HFF-Myc (cell line): ENCODE measurements at places on chromosomes 2 and 18.
A peak's percentile ranks its signal among the peaks of the same experiment; 100 is the strongest.

- no peak for DNase-seq
These were observed 566.6 kb upstream of the DSEL start for GRCh38 chr18:68083131-68083530.

- no peak for DNase-seq
These were observed 6.2 kb downstream of the PRKD3 start for GRCh38 chr2:37318401-37318800.

- DNase-seq: no peak
These were observed 424.0 kb downstream of the DSC3 start for GRCh38 chr18:30618567-30618966.

- no peak for DNase-seq
These were observed 11.3 kb upstream of the AGXT start for GRCh38 chr2:240857039-240858008.

DNA sequence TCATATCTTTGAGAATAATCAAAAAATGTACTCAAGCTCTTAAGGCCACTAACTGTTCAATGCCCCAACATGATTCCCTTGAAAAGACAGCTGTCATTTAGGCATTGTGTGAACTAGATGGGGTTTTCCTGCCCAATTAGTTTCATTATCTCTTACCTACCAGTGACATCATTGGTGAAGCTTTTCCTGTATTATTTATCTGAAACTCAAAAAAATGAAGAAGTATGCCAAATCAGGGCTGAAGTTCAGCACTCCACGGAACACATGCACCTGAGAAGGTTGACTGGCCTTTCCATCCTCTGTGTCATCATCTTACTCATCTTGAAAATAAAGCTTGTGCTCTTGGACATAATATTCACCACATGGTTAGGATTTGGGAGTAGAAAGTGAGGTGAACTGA, 126.4 kb downstream of the TXNL1 start:
- DNase-seq: no peak

GRCh38 chr18:58721566-58722239, 50.4 kb downstream of the MALT1 start:
- no peak for DNase-seq

DNA sequence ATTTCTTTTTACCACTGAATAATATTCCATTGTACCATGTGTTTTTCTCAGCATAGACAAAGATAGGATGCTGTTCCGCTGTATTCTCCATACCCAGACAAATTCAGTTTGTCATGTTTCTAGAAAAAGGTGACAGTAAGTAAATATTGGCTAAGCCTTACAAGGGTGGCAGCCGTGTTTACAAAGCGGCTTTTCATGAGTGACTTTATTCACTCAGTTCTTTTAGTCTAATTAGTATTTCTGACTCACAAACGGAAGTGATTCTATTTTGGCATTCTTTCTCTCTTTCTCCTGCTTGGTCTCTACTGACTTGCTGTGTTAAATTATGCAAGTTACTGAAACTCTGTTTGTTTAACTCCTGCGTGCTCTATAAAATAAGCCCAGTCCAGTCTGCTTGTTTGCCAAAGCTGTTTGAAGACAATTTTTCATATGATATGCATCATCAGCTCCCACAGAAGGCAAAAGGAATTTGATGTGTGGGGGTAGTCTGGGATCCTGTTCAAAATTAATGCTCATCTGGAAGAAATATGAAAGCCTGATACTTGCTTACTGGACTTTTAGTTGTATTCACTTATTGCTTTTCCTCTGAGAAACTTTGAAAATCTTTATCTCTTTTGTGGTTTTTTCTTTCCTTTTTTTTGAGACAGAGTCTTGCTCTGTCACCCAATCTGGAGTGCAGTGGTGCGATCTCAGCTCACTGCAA, 2.3 kb upstream of the PLEKHH2 start:
- DNase-seq: peak; percentile 82

DNA sequence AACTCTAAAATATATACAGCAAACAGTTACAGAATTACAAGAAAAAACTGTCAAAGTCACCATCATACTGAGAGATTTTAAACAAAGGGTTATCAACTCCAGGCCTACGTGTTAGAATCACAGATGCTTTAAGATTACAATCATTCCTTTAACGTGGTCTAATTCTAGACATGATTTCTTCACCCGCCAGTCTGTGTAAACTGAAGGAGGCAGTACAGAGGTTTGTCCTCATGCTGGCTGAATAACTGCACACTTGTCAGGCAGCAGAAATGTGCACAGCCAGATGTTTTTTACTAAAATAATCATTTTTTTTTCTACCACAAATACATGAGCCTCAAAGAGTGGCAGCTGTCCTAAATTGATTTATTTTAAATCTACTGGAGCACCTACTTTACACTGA, 15.5 kb upstream of the NEURL3 start:
- no peak for DNase-seq

GRCh38 chr18:10368456-10369453, 85.7 kb upstream of the APCDD1 start:
- no peak for DNase-seq

DNA sequence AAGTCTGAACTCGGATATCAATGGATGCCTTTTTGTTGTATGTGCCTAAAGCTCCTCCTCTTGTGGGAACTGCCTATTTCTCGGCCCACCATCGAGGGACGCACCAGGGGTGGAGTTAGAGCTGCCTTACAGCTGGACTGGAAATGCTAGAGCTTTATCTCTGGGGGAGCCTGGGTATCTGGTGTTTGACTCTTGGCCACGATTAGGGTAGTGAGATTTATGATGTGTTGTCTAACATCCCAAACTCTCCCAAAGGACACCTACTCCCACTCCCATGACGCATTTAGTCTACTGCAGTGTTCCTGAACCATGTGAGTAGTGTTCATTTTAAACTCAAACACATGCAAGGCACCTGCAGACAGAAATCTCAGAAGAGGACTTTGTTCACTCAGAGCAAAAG, 594.8 kb downstream of the METTL4 start:
- DNase-seq: no peak

DNA sequence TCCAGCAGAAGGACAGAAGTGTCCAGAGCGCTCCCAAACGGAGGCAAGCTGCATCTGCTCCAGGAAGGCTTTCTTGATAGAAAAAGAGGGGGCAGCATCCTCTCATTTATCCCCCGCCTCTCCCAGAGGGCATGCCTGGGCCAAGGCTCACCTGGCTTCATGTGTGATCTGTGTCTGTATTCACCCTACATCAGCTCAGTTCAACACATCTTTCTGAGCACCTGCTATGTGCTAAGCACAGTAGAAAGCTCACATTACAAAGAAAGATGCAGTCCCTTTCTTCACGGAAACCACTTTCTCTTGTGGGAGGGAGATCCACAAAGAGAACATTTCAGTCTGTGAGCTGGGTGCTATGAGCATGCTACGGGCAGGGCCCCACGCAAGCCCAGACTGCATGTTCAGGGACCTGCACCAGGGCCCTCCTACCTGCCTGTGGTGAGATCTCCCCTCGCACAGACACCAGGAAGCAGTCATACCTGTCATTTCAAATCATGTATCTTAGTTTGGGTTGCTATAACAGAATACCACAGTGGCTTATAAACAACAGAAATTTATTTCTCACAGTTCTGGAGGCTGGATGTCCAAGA, 90.7 kb downstream of the PDCL3 start:
- DNase-seq: no peak

DNA sequence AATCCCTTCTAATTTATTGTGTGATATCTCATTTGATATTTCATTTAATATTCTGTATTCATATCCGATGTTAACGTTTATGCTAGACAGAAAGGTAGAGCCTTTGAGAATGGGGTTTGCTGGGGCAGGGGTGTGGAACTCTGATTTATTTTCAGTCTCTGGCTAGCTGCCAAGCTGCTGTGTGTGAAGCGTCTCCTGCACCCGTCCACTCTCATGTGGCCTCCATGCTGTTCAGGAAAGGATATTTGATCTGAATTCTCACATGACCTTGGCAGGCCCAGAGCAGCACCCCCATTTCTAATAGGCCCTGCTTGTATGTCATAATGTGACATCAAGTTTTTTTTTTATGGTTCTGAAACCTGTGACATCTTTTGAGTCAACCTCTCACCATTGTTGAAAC, 1.6 kb downstream of the IL1R1 start:
- DNase-seq: no peak

GRCh38 chr2:42102591-42103450, 55.0 kb downstream of the PKDCC start:
- no peak for DNase-seq

GRCh38 chr2:203853271-203853670, 14.3 kb upstream of the CTLA4 start:
- no peak for DNase-seq

DNA sequence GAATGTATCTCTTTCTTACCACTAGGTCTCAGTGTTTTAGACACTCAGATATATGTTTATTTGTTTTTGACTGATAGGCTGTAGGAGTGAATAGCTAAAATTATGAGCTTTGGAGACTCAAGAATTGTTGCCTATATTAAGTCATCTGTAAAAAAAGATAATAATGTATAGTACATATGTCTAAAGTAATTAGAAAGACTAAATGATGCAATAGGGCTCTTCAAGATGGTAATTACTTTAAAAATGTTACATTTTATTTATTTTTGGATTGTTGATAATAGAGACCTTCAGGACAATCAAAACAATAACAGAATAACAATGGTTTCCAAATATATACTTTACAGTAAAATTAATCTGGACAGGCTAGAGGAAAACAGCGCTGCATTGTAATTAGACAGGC, 19.9 kb upstream of the SCN7A start:
- DNase-seq: no peak

DNA sequence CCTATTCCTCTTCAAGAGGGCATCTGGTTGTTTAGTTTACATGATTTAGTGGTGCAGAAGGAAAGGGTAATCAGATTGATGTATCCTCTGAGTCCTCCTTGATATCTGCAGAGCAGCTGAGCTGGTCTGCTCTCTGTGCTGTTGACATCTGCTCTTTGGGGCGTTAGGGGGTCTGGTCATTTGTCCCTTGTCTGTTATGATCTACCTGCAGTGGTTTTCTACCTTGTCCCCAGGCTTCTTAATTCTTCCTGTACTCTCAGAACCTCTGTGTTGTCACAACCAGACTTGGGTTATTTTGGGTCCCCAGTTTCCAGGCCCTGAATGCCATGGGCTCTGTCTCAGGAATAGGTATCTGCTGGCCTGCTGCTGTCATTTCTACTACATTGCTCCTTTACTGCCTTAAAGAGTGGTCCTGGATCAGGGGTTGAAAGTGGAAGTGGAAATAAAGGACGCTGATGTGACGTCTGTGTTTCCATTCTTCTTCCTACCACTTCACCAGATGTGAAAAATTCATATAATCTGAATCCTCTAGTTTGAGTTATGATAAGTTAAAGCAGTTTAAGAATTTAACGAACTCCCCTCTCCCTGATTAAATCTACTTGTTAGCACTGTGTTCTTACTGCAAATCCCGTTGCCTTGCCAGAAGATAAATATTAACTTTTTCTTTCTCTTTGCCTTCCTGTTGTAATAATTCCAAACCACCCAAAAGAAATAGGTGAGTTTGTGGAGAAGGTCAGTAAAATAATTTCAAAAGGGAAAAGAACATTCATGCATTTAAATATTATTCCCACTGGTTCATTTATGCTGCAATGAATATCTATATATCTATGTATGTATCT, 16.6 kb upstream of the CPS1 start:
- DNase-seq: no peak

GRCh38 chr2:213420828-213421385, 136.6 kb downstream of the SPAG16 start:
- DNase-seq: no peak

DNA sequence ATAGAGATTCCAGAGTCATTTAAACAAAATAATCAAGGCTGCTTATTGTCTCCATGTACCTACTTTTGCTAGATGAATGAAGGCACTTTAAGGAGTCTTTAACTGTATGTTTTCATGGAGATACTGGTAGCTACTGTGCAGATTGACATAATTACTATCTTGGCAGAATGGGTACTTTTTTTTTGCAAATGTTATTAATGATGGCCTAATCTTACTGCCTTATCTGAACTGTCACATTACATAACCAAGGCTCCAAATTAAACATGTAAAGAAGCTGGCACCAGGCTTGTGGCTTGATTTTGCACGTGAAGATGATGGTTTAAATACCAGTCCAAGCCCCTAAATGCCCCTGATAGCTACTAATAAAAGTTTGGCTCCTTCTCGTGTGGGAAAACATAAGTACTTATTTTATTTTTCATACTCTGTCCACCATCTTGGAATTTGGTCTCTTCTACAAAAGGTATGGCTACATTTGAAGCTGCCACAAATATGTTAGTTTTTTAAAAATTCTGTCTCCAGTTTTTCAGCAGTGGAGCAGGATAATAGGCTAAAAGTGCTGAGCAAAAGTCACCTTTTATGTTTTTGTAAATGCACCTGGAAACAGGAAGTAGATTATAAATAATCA, 4.1 kb downstream of the TRIB2 start:
- no peak for DNase-seq

GRCh38 chr2:230542751-230543150, 126.8 kb downstream of the SP100 start:
- no peak for DNase-seq

- no peak for DNase-seq
These were observed 317.4 kb downstream of the EN1 start for GRCh38 chr2:118529908-118530599.

DNA sequence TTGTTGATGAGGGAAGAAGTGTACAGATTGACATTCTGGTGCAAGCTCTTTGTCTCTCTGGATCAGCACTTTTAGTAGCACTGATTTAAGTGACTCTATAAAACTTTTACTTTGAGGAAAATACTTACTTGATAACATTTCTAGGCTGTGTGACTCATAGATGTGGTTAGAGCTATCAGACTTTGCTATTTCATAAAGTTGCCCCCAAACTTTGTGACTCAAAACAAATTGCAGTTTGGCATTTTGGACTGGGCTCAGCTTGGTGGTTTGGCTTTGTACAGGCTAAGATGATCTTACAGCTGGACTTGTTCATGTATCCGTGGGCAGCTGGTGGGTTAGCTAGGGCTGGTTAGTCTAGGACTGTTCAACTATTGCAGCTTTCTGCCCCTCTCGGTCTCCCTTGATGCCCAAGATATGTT, 42.1 kb upstream of the GLS start:
- DNase-seq: no peak

DNA sequence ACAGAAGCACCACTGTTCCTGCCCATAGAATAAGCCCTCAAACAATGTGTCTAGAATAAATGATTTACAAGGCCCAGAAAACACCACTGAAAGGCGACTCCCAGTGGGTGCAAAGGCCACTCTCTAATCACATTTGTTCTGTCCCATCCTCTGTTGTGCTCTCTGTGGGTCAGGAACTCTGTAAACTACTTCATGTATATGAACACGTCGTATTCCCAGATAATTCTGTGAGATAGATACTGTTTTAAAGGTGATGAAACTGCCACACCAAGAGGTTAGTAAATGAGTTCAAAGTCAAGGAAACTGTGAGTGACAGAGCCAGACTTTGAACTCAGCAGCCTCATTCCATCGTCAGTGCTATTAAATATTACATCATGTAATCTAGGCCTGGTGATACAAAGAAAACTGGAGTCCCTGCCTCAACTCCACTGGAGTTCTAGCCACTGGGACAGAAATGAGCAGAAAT, 269.7 kb upstream of the DCC start:
- DNase-seq: no peak

- DNase-seq: no peak
These were observed 15.9 kb downstream of the RAPGEF4 start for GRCh38 chr2:172751564-172751963.
